ENCODE measurements at places on chromosomes 7 and 10. TPM values are rescaled to one million over a fixed set of nuclear protein-coding genes. Genes with fewer than 3 reads are reported as not detected.

DNA sequence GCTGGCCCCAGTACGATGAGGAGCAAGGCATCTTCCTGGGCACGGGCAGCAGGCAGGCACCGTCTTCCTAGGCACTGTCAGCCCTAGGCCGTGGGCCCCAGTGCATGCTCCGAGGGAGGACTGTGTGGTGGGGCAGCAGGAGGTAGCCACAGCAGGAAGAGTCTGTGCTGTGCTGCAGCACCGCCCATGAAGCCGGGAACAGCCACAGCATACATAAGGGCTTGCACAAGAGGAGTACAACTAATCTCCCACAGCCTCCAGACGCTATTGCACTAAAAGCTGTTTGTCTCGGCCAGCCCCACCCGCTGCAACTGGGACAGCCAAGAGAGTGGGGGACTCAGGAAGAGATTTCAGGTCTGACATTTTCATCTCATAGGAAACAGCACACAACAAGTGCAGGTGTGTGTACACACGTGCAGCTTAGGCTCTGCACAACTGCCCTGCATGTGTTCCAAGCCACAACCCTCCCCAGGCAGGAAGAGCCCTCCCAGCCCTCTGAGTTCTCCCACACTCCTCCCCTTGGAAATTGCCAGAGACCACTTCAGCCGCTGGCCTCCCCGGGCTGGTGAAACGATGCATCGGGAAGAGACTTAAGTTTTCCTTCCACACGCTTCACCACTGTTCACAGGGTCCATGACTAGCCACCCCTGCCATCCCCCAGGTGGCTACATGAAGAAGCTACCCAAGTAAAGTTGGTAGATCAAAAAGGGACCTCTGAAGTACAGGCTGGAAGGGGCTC lies 88.1 kb upstream of the DDC start:
- no peak overlapping the region for H3K27ac ChIP-seq
- no peaks in the 10 kb centered on the region for H3K27me3 ChIP-seq
- no peak overlapping the region for H3K4me3 ChIP-seq
- peak; percentile 63 for DNase-seq
- H3K4me1 ChIP-seq, result peaks cover 26% of the 10 kb centered on the region
- peaks cover 19% of the 10 kb centered on the region for H3K36me3 ChIP-seq

DNA sequence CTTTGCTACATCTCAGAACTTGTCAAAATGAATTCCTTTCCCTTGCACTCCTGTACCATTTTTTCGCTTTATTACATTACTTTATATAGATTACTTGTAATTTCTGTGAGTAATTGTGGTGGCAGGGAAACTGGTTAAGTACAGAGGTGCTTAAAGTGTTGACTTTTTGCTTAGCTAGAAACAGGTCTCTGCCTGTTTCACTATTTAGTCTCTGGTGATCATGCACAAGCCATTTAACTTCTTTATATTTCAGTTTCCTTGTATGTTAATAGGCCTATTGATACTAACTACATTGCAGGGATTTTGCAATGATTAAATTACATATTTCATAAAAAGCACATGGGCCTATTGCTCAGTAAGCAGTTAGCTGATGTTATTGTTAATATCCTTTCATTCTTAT lies 233.8 kb downstream of the PRKG1 start:
- no peak overlapping the region for H3K4me3 ChIP-seq
- H3K4me1 ChIP-seq, result peaks cover 14% of the 10 kb centered on the region
- no peak for DNase-seq
- no peak overlapping the region for H3K27ac ChIP-seq
- H3K27me3 ChIP-seq, result no peaks in the 10 kb centered on the region

GRCh38 chr7:70131817-70132216 lies 533.5 kb downstream of the AUTS2 start:
- no peak for DNase-seq
- no peaks in the 10 kb centered on the region for H3K27me3 ChIP-seq
- peak overlapping the region; percentile 15 for H3K27ac ChIP-seq
- no peak overlapping the region for H3K4me3 ChIP-seq
- H3K36me3 ChIP-seq, result peaks cover 5% of the 10 kb centered on the region

CPA4 gene
- 23.6 TPM for total RNA-seq

CALCR gene
- total RNA-seq, result not detected

DNA sequence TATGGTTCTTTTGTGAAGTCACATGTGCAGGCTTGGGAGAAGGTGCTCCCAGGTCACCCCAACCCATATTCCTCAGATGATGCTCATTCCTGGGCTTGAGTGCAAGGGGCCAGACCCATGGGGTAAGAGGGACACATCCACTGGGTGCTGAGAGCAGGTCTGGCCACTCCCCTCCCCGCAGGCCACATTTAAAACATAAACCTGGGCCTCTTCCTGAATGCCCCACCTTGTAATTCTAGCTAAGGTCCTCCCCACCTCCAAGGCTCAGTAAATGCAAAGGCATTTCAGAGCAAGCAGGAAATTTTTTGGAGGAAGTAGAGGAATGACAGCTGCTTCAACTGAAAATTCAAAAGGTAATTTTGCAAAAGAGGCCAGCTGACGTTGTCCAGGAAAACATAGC lies 172.5 kb downstream of the ARHGAP21 start:
- no peaks in the 10 kb centered on the region for H3K4me1 ChIP-seq
- H3K4me3 ChIP-seq, result no peak overlapping the region
- H3K27me3 ChIP-seq, result peaks cover 27% of the 10 kb centered on the region
- no peak overlapping the region for H3K27ac ChIP-seq
- DNase-seq, result peak; percentile 27

All from osteocyte (in vitro differentiated cells).